ENCODE measurements at places on chromosomes 5 and 9. TPM values are rescaled to one million over a fixed set of nuclear protein-coding genes. Genes with fewer than 3 reads are reported as not detected.

Gene STPG3
- 0.74 TPM for polyA plus RNA-seq

Gene FCHO2
- polyA plus RNA-seq: 30.2 TPM

Gene PCDHB5
- 13.2 TPM for polyA plus RNA-seq

DNA sequence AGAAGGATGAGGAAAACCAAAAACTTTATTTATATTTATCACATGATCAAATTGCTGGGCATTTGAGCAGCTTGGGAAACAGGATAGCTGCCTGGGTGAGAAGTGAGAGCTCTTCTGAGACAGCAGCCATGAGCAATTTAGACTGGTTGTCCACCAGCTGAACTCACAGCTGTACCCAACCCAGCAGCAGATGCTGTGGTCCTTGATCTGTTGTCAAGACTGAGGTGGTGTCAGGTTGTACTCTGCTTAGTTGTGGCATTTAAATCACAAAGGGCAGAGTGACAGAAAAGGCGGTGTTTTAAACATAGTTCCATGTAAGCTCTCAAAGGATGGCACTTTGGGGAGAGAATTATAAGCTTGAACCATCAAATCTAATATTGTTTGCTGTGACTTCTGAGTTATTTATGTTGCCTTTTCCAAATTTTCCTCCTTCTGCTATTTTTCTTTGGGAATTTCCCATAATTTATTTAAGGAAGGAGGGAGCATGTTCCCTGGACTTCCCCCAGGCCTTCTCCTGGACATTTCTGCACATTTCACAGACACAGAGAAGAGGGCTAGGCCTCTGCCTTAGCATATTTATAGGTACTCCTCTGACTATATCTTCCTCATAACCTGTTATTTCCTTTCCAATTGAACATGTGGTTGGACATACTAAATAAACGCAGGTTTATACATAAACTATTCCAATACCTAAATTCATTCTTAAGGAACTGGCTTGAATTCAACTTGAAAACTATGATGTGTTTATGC is 117.7 kb upstream of the FER start:
- DNase-seq: no peak

- DNase-seq: no peak
Measured at GRCh38 chr5:116479776-116480675, 94.6 kb downstream of the SEMA6A start.

DNA sequence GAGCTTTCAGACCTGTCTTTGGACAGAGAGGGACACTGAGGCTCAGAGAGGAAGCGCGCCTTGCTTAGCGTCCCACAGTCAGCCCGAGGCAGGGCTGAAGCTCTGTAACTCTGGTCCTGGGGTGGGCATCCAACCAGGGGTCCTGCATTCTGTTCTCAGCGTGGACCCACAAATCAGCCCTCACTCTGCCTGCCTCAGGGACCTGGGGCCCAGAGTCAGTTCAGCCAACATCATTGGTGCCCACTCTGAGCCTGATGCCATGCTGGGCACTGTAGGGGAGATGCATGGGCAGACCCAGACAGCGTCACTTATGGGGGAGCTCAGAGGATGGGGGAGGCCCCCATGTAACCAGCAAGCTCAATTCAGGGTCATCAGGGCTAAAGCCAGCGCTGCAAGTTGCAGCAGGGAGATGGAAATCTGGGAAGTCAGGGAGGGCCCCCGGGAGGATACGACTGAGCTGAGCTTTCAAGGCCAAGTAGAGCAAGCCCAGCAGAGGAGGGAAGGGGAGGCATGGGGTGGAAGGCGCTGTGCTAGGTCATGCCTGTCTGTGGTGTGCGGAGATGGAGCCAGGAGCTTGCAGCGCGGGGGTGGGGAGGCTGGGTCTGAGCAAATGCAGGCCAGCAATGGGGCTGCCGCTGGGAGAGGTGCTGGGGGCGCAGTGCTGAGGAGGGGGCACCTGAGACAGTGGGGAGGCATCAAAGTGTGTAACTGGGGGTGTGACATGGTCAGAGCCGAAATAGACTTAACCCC is 21.1 kb downstream of the CORO2A start:
- no peak for DNase-seq

DNA sequence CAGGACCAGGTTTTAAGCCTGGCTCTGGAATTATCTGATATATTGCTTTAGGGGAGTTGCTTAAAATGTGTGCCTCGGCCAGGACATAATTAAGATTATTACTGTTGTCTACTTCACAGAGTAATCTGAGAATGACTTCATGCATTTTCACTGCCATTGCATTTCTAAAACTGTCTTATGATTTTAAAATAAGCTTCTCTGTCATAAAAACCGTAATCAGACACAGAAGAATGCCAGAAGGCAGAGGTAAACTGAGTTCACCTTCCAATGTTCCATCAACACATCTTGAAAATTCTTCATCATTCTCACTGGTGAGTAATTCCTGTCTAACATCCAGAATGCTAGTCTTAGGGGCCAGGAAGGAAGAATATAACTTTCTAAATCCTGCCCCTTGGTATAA is 47.1 kb downstream of the ISOC1 start:
- no peak for DNase-seq

GRCh38 chr5:17340819-17341218 is 123.4 kb downstream of the BASP1 start:
- DNase-seq: peak; percentile 49

GRCh38 chr5:76207120-76207519 is 123.9 kb downstream of the SV2C start:
- no peak for DNase-seq

- DNase-seq: no peak
Measured at GRCh38 chr5:44637916-44638869, 170.6 kb upstream of the MRPS30 start.
